H7 (cell line): ENCODE measurements at places on chromosomes 3 and 15. TPM values are rescaled to one million over a fixed set of nuclear protein-coding genes. Genes with fewer than 3 reads are reported as not detected.

GRCh38 chr15:58840048-58840447, 68.9 kb downstream of the MINDY2 start:
- no peak for DNase-seq

GRCh38 chr15:70159001-70159712, 61.4 kb upstream of the TLE3 start:
- no peak for DNase-seq

TTC23 gene
- 21.2 and 30.7 TPM in 2 replicates for total RNA-seq

- DNase-seq, result no peak
These were observed 765.5 kb downstream of the OTOL1 start for GRCh38 chr3:162262129-162262528.

- no peak for DNase-seq
These were observed 781.8 kb downstream of the FHIT start for GRCh38 chr3:60469481-60469880.

DNA sequence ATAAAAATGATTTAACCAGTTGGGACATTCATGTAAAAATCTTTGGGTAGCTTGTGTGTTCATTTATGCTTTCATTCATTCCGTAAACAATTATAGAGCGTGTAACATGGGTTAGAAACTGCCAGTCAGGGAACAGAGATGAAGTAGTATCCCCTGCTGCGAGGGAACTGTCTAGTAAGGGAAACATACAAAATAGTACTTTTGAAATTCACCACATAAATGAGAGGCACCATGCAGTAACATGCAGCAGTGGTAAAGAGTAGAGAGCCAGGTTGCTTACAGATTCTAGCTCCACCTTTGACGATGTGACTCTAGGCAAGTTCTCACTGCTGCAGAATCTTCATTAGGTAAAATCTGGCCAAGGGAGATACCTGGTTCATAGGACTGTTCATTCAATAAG, 938 bp downstream of the DZIP3 start:
- no peak for DNase-seq
